ENCODE measurements at places on chromosomes 3 and 15. TPM values are rescaled to one million over a fixed set of nuclear protein-coding genes. Genes with fewer than 3 reads are reported as not detected.

The DUOX1 gene
- 0.90 TPM for total RNA-seq

The KAT2B gene
- 7.8 TPM for total RNA-seq

The MUC20 gene
- 0.49 TPM for total RNA-seq

The ATP2B2 gene
- total RNA-seq = 0.32 TPM

The STX19 gene
- 1.0 TPM for total RNA-seq

The TYRO3 gene
- 16.8 TPM for total RNA-seq

The HEG1 gene
- 6.3 TPM for total RNA-seq

The GREM1 gene
- 12.0 TPM for total RNA-seq

The MAP1A gene
- 35.6 TPM for total RNA-seq

The TPRG1 gene
- 2.5 TPM for total RNA-seq

The NANOGP8 gene
- not detected for total RNA-seq

The TMEM40 gene
- total RNA-seq = 1.1 TPM

The STRIT1 gene
- total RNA-seq = not detected

The SUSD5 gene
- total RNA-seq = 0.73 TPM

The ACTRT3 gene
- total RNA-seq = 0.05 TPM

The ZNF385D gene
- 5.1 TPM for total RNA-seq

The OXTR gene
- total RNA-seq = 0.90 TPM

The TM6SF1 gene
- total RNA-seq = not detected

The POLG gene
- 52.0 TPM for total RNA-seq

The MPI gene
- 72.5 TPM for total RNA-seq

The ADGRG7 gene
- total RNA-seq = not detected

The RBPMS2 gene
- total RNA-seq = 1.3 TPM

The PPIB gene
- 291 TPM for total RNA-seq

The BDH1 gene
- 4.7 TPM for total RNA-seq

The CLDN18 gene
- total RNA-seq = 0.16 TPM

The CSPG5 gene
- 0.99 TPM for total RNA-seq

The TF gene
- 2.4 TPM for total RNA-seq

The SRP14 gene
- total RNA-seq = 333 TPM

The NOX5 gene
- total RNA-seq = 2.2 TPM

The LMAN1L gene
- total RNA-seq = 0.18 TPM

The XIRP1 gene
- 0.21 TPM for total RNA-seq

The IL5RA gene
- total RNA-seq = 0.17 TPM

The ZNF148 gene
- 18.2 TPM for total RNA-seq

The GOLGA8R gene
- 1.2 TPM for total RNA-seq

The GABRB3 gene
- 0.20 TPM for total RNA-seq

The TAGLN3 gene
- total RNA-seq = not detected

The AZI2 gene
- total RNA-seq = 45.2 TPM

The TLR9 gene
- total RNA-seq = 0.09 TPM

The GOLGA6L10 gene
- 0.48 TPM for total RNA-seq

The TMCO5A gene
- total RNA-seq = 0.06 TPM

The UROC1 gene
- total RNA-seq = 0.04 TPM

The AHSG gene
- total RNA-seq = not detected

The ABI3BP gene
- 9.2 TPM for total RNA-seq

The IP6K1 gene
- 41.9 TPM for total RNA-seq

The SERPINI2 gene
- total RNA-seq = 0.25 TPM

The IGF2BP2 gene
- total RNA-seq = 55.3 TPM

The GOLGA8K gene
- total RNA-seq = 1.6 TPM

The CCDC13 gene
- 1.3 TPM for total RNA-seq

The CHRNB4 gene
- total RNA-seq = 1.9 TPM

The SHC4 gene
- total RNA-seq = 3.3 TPM

The FSIP1 gene
- total RNA-seq = 3.5 TPM

The IGSF10 gene
- 0.69 TPM for total RNA-seq

The IL17RB gene
- 2.8 TPM for total RNA-seq
